ENCODE measurements at places on chromosomes 2 and 18. TPM values are rescaled to one million over a fixed set of nuclear protein-coding genes. Genes with fewer than 3 reads are reported as not detected.

The TMEM150A gene
- 0.67 TPM for total RNA-seq

- no peak for DNase-seq
Measured at GRCh38 chr2:127721311-127721977, 20.1 kb downstream of the SFT2D3 start.

GRCh38 chr2:107529146-107529545 lies 297.5 kb upstream of the RGPD4 start:
- DNase-seq: no peak

DNA sequence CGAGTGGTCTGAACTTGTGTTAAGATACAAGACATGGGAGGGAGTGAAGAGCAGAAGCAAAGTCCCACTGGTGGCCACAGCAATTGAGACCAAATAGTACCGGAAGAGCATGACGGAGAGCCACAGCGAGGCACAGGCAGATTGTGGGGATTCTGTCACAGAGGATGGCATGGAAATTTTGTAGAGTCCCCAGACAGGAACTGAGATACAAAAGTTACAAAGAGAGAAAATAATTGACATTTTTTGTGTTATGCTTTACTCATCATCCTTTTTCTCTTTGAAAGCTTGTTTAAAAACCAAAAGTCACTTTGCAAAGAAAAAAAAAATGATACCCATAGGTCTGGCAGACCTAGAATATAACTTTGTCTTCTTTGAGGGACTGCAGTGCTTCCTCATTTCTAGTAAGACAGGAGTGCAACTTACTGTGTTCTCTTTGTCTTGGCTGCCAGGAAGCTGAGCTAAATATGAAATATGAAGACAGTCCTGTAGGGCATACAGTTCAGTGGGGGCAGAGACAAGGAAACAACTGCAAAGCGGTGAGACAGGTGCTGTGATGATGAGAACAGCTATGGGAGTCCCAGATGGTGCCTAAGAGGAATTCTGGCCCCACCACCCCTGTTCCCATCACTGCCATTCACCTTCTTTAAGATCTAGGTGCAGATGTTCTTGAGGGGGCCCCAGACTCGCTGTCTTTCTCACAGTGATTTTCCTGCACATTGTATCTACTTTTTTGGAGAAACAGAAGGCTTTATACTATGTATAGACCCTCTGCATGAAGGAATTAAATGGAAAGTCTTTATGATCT lies 5.2 kb downstream of the ARHGAP25 start:
- DNase-seq: peak; percentile 44

GRCh38 chr2:182895169-182895568 lies 28.7 kb upstream of the FRZB start:
- no peak for DNase-seq

GRCh38 chr18:23154823-23155500 lies 19.7 kb downstream of the CABLES1 start:
- DNase-seq: no peak

DNA sequence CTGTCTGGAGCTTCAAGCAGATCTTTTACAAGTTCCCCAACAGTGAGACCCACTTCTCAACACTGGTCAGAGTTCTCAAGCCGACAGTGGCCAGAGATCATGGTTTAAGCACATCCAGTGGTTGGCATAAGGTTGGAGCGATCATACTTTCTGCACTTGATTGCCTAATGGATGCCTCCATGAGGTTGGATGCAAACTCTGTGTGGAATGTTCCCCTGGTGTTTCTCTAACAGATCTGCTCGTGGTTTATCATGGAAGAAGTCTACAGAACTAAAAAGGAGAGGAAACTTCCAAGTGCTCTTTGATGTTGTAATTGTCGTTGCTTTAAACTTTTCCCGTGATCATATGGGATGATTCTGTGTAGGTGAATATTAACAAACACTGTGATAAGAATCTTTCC lies 60.7 kb downstream of the SH3RF3 start:
- no peak for DNase-seq

- DNase-seq: no peak
Measured at GRCh38 chr18:78703291-78703690, 276.3 kb upstream of the SALL3 start.

- DNase-seq: peak; percentile 19
Measured at GRCh38 chr18:49959176-49959575, 145.8 kb upstream of the ACAA2 start.

- no peak for DNase-seq
Measured at GRCh38 chr2:195390686-195391321, 266.2 kb upstream of the SLC39A10 start.

All from activated naive CD4-positive, alpha-beta T cell treated with anti-CD3 and anti-CD28 coated beads for 36 hours (primary cell).